ENCODE measurements at places on chromosomes 7 and 10.
A peak's percentile ranks its signal among the peaks of the same experiment; 100 is the strongest.

DNA sequence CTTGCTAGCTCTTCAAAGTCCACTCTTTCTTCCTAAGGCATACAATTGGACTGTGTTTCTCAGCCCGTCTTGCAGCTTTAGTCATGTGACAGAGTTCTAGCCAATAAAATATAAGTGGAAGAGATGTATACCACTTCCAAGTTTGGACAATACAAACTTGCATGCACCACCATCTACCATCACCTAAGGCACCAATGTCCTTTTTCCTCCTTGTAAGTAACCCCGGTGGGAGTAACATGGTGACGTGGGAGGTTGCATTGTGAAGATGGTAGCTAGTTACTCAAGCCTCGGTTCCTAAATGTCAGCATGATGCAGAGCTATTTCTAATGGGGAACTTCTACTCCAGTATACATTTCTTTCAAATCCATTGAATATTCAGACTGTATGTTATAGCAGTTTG lies 5.3 kb upstream of the CACNB2 start:
- no peak for DNase-seq

DNA sequence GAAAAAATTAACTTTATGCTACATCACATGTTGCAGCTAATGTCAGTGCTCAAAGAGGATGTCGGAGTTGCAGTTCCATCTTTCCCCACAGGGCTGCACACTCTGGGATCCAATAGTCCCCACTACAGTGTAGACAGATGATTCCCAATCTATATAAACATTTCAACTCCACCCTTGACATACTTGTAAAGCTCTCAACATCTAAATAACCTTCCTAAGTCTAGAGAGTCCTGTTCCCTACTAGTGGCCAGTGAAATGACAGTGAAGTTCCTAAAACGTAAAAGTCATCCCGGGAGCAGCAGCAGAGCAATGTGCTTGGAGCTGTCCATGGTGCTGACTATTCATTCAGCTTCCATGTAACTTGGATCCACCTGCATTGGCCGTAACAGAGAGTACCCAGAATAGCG lies 145.1 kb downstream of the GRM8 start:
- peak; percentile 83 for DNase-seq

DNA sequence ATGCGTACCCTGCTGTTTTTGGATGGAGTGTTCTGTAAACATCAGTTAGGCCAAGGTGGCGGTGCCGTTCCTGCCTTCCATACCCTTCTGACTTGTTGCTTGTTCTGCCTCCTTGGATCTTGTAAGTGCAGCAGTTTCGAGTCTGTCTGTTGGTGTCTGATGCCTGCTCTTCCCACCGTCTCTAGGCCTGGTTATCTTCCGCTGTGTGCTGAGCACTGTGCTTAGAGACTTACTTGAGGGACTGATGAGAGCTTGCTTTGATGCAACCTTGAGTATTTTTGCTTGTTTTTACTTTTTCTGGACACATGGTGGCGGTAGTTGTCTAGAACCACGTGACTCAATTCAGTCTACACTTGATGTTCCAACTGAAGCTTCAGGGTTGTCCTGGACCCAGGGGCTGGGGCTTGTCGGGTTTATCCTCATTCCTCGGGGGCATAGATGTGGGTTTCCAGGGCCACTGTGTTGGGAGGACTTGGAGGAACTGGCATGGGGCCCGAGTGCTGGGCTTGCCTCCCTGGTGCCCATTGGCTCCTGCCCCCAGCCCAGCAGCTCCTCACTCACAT lies 14.4 kb upstream of the SPRN start:
- no peak for DNase-seq

DNA sequence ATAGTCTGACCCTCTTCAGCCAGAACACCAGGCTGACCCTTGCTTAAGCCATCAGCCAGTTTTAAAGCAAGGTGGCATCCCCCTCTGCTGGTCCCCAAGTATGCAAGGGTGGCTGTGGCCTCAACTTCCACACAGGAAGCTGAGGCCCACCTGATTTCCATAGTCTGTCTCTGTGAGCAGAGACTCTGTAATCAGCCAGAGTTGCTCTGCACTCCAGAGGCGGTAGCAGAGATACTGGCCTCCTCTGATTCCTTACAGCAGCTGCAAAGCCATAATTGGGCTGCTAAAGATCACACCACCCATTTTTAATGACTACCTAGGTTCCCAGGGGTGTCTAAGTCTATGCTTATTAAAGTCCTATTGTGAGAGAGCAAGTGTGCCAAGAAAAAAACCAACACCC lies 1.8 kb downstream of the PDAP1 start:
- DNase-seq = no peak
